Fibroblast of skin of left quadriceps (primary cell): ENCODE measurements at places on chromosomes 5 and 9.
A peak's percentile ranks its signal among the peaks of the same experiment; 100 is the strongest.

GRCh38 chr5:10563945-10564837, at the start of gene ANKRD33B:
TSS of gene ANKRD33B (plus strand) at chr5:10564070. CDS start at chr5:10564468, 398 bp downstream.
- DNase-seq: peak; percentile 29

- DNase-seq: no peak
These were observed 197.5 kb upstream of the SEMA6A start for GRCh38 chr5:116772152-116772501.

- no peak for DNase-seq
These were observed 151.8 kb downstream of the MUSK start for GRCh38 chr9:110820381-110820780.

- DNase-seq: no peak
These were observed 259.7 kb upstream of the ZNF608 start for GRCh38 chr5:125006011-125006685.

GRCh38 chr9:90515510-90515909, 127.1 kb downstream of the DIRAS2 start:
- DNase-seq: no peak

DNA sequence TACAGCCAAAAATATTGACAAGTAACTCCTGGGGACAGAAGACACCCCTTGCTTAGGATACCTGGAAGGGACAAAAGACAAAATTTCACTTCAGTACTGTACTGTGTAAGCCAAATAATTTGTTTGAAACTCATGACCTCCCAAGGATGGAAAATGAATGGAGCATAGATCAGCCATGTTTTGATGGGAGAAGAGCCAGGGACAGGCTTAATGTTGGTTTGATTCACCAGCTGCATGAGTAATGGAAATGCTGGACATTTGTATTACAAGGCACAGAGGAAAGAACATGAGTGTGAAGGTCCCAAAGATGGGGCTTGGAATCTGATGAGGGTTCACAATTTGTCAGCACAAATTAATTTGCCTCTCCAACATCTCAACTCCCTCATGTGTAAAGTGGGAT, 122.8 kb downstream of the ENC1 start:
- DNase-seq: peak; percentile 20

- no peak for DNase-seq
These were observed 91.3 kb upstream of the APC start for GRCh38 chr5:112646139-112646936.

DNA sequence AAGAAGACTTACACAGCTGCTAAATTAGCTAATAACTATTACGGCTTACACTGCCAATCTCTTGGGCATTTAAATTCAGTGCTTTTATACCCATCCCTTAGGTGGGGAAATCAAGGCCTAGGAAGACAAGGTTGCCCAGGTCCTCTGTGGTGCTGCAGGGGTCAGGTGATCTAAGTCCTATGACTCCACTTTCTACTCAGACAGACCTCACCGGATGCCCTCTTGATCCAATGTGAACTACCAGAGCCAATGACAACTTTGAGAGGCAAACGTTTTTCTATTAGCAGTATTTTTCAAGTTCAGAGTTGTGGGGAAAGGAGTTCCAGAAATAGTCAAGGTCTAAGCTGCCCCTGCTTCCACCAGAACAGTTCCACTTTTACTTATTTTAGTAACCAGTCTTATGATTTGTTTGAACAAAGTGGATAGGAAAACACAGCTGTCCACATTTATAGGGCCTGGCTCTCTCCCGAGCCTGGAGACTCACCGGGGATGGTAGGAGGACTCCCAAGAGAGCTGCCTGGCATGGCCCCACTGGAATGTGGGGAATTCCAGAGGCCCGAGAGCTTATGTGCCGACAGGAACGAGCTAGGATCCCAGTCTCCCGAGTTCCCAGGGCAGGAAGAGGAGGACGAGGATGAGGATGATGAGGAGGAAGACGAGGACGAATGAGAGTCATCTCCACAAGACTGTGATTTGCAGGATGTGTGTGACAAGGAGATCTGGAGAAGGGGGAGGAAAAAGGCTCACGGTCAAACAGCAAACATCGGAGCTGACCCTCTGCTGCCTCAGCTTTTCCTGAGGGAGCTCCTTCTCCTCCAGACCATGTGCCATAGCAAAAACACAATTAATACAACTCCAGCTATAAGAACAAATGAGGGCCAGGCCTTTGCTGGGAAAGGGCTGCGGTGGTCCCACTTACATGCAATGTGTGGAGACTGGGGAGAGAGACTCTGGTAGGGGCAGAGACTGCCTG, 16.7 kb downstream of the FAM193B start:
- DNase-seq: peak; percentile 51

DNA sequence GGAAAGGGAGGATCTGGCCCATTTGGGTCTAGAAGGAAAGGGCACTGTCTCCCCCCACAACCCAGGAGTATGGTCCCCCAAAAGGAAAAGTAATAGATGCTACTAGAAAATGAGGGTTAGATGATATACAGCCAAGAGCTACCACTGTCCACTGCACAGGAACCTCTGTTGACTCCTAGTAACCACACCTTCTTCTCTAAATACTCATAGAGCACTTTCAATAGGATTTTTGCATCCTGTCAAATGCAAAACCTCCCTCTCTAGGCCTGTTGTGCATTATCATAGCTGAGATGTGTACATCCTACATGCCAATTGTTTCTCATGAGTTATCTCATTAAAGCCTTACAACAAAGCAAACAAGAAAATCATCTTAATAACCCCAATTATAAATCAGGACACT, 66.8 kb downstream of the THBS4 start:
- DNase-seq: no peak
